ENCODE measurements at places on chromosomes 1 and 21.

DNA sequence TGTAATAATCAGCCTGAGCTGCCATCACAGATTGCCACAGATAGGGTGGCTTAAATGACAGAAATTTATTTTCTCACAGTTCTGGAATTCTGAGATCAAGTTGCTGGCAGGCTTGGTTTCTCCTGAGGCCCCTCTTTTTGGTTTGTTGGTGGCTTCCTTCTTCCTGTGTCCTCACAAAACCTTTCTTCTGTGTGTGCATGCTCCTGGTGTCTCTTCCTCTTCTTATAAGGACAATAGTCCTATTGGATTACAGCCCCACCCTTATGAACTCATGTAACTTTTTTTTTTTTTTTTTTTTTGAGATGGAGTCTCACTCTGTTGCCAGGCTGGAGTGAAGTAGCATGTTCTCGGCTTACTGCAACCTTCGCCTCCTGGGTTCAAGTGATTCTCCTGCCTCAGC lies 41.0 kb upstream of the F3 start:
- DNase-seq: no peak

DNA sequence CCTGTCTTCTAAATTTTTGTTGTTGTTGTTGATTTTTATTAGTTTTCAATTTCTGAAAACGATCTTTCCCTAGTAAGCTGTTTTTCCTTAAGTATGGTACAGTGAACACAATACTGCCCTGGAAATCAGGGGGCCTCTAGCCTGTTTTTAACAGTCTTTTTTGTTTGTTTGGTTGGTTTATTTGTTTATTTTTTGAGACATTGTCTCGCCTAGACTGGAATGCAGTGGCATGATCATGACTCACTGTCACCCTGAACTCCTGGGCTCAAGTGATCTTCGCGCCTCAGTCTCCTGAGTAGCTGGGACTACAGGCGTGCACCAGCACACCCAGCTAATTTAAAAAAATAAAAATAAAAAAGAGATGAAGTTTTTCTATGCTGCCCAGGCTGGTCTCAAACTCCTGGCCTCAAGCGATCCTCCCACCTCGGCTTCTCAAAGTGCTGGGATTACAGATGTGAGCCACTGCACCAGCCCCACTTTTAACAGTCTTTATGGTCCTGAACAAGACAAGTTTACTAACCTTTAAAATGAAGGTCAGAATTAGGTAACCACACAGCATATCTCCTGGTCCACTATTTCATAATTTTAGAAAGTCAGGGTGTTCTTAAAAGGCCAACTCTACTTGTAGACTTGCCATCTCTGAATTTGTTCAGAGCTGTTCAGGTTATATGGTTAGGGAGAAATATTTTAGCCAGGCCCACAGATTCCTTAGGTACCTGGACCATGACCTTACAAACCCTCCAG lies 35.4 kb downstream of the TBCE start:
- DNase-seq: no peak

- DNase-seq: no peak
Measured at GRCh38 chr1:53728702-53729455, 10.1 kb downstream of the GLIS1 start.

DNA sequence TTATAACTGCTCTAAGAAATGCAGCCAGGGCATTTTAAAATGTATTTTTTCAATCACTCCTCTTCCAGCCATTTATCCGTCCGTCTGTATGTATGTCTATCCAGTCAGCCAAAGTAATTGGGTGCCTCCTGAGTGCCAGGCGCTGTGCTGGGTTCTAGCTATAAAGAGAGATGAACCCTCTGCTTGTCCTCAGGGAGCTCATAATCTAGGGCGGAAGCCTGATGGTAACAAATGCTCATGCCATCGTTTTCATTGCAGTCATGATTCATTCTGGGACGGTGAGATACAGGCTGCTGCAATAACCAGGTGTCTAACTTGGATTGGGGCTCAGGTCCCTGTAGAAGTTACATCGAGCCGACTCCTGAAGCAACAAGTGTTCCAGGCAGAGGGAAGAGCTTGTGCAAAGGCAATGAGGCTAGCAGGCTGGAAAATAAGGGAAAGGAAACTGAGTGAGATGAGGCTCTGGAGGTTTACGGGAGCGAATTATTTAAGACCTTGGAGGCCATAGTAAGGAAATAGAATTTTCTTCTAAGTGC lies 11.6 kb downstream of the IFI6 start:
- DNase-seq: peak; percentile 33

- DNase-seq: no peak
Measured at GRCh38 chr1:194829492-194829891, 1643.1 kb upstream of the B3GALT2 start.

GRCh38 chr1:201085902-201086735 lies 26.1 kb downstream of the CACNA1S start:
- peak; percentile 22 for DNase-seq

DNA sequence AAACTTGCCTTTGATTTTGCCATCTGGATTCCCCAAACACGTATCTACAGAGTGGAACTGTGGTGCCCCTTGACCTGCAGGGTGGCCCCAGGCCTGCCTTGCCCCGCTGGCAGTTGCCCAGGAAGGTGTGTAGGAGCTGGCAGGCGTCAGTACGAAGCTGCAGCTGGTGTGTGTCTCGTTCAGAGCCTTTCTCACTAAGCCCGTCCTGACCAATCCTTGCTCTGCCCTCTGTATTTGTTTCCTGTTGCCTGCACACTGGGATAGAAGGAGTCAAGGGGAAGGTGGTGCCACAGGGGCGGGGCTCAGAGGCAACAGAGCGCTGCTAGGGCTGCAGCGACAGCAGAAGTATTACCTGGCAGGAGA lies 5.2 kb upstream of the VSIG8 start:
- no peak for DNase-seq

- no peak for DNase-seq
Measured at GRCh38 chr1:41444246-41444645, 40.2 kb downstream of the EDN2 start.

DNA sequence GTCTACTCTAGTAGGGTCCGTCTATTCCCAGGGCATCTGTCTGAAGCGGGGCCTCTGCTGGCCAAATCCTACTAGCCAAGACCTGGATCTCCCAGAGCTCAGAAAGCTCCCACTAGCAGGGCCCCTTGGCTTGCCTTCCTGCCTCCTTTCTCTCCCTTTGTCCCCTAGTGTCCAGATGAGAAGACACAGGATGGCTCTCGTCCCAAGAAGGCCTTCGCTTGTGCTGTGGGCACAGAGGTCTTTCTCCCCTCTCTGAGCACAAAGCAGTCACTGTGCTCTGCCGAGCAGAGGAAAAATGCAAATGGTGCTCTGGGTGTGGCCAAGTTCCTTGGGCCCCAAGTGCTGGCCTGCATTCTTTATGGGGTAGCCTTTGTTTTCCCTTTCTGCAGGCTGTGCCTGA lies 13.0 kb upstream of the GPR137B start:
- no peak for DNase-seq

DNA sequence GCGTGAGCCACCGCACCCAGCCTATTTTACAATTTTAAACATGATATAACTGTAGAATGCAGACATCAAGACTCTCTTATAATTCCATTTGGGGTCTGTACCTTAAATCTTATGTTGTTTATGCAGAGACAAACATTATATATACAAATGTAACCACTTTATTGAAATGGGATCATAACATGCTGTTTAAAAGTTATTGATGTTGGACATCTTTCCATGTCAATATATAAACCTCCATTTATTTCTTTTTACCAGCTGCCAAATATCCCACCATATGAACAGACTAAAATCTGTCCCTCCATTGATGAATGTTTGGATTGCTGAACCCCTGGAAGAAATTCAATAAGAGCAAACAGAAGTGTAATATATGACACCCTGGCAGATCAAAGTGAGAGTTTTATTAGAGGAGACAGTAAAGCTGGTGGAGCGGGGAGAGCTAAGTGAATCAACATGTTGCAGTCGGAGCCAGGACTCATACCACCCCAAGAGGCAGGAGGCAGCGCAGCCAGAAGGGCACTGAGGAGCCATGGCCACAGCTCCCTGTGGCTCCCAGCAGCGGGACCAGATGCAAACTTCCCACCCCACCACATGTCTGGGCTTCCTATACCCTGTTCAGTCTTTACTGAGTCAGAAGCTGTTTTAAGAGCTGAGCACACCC lies 4.7 kb upstream of the PCSK9 start:
- DNase-seq: no peak

DNA sequence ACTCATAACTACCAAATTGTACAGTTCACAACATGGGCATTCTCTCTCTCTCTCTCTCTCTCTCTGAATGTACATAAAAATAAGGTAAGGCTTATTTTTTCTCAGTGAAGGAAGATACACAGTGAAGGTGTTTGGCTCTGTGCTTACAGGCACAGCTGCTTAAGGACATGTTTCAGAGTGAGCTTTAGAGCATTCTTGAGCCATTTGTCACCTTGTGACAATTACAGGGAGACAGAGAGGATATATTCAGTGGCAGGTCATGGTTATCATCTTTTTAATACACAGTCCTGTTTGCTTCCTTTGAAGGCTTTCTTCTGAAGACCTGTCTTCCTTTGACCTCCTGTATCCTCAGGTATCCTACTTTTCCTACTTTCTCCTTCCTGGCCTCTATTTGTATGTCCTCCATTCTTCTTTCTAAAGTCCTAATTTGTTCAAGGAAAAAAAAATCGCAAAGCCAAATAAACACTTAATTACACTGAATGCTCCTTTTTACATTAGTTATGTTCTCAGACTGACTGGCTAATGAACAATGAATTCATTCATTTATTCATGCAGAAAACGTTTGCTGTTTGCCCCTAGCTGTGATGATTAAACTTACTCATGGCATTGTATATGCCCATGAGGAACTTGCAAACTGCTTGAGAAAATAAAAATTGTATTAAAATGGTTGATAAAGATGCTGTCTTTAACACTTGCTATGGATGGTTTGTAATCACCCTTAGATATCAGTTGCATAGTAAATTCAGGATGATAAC lies 33.4 kb downstream of the HSD17B7 start:
- no peak for DNase-seq

DNA sequence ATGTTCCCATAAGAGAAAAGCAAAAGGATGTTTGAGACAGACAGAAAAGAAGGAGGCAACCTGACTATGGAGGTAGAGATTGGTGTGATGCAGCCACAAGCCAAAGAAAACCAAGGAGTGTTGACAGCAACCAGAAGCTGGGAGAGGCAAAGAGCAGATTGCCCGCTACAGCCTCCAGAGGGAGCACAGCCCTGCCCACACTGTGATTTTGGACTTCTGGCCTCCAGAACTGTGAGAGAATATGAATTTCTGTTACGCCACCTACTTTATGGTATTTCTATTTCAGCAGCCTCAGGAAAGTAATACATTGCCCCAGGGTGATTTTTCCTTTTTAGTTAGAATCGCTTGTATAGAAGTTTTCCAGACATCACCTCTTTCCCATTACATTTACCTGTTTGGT lies 28.4 kb downstream of the SLAMF6 start:
- no peak for DNase-seq

- no peak for DNase-seq
Measured at GRCh38 chr1:23376890-23377811, 7.5 kb upstream of the ZNF436 start.

GRCh38 chr1:94716965-94717364 lies 103.2 kb upstream of the SLC44A3 start:
- no peak for DNase-seq

DNA sequence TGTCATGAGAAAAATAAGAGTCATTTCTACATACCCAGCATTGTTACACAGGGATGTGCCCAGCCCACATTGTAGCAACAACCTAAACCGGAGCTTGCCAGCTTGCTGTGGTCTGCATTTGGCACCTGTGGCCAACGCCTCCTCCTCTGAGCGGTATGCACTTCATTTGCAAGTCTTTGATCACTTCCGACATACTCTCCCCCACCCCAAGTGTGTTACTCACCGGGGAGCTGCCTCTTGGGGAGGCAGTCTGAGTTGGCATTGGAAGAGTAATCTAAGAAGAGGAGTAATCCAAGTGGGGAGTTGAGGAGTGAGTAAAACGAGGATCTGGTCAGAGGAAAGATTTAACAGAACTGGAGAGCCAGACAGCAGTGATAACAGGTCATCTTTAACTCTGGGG lies 3.8 kb downstream of the BCL9 start:
- DNase-seq: peak; percentile 93

GRCh38 chr1:3651026-3651929 lies 1.0 kb upstream of the TP73 start:
- no peak for DNase-seq

DNA sequence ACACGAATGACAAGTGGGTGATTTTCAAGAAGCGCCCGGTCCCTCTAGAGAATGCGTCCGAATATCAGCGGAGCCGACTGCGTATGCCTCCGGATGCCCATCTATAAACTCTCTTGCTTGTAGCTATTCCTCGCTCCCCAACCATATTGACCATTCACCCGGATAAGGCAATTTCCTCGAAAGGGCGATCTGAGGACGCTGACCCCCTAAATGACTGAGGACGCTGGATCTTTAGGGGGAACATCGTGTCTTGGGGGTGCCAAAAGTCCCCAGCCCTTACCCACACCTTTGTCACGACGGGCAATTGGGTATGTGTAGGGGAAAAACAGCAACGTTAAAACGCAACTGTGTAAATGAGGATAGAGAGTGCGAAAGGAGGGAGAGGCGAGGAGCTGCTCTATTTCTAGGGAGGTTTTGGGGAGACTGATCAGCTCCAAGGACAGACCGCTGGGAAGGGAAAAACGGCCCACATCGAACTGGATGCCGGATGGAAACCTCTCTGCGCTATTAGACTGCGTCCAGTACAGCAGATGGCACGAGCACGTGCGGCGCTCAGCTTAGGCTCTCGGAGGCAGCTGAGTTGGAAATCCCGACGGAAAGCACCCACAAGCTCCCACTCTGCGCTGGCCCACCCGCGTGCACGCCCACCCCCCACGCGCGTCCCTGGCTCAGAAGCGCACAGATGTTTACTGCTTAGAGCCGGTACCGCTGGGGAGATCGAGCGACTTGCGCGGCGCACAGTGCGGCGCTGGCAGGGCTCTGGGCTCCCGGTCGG lies 2.9 kb upstream of the PRRX1 start:
- no peak for DNase-seq

DNA sequence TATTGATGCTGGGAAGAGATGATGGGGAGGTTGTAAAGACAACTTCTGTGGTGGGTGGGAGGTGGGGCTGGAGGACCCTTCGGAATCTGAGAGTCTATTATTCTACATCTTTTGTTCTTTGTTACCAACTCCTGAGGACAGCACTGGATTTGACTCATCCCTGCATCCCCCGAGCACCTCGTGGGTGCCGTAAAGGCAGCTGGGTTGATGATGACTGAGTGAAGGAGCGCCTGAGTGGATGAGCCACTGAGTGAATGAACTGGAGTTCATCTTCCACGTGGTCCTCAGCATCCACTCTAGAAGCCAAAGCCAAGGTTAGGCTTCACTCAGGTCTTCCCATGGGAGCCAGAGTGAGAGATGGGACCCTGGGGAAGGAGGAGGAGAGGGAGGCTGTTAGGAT lies 77.6 kb downstream of the LRRN2 start:
- no peak for DNase-seq

- DNase-seq: peak; percentile 49
Measured at GRCh38 chr1:12436817-12437599, 181.0 kb downstream of the DHRS3 start.

- no peak for DNase-seq
Measured at GRCh38 chr1:35725596-35725995, 6.9 kb upstream of the C1orf216 start.

Data from CD4-positive, alpha-beta T cell treated with Interleukin-2 at 100 ng/mL for 4 hours (primary cell).